ENCODE measurements at places on chromosomes 4 and X.

- DNase-seq: no peak
Measured at GRCh38 chr4:109029987-109030386, 267.1 kb upstream of the ETNPPL start.

GRCh38 chr4:25919676-25920075, 5.7 kb downstream of the SMIM20 start:
- no peak for DNase-seq

DNA sequence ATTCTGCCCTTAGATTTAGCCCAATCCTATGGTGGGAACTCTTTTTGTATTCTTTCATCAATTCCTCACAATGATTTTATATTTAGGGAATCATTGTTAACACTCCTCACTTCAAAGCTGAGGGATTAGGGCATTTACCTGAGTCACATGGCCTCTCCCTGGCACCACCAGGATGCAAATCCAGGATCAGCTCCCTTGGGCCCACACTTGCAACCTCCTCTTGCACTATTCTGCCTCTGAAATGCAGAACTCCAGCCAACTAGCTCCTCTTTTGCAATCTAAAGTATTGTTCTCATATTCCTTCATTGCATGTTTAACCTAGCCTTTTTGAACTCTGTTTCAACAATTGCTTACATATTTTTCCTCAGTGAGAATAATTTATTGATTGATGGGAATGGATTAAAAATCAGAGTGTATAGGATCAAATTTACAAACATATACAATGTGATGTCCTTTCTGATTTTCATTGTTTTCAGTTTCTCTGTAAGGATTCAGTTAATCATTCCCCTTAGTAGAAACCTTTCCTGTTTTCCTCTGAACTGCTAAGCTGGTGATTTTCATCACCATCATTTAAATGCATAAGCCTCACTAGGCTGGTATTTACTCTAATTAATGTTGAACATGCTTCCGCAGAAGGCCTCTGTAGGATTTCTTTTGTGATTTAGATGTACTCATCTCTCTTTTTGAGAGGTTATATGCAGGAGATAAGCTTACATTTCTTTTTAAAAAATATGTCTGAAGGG, 3.3 kb upstream of the RELL1 start:
- DNase-seq: no peak

DNA sequence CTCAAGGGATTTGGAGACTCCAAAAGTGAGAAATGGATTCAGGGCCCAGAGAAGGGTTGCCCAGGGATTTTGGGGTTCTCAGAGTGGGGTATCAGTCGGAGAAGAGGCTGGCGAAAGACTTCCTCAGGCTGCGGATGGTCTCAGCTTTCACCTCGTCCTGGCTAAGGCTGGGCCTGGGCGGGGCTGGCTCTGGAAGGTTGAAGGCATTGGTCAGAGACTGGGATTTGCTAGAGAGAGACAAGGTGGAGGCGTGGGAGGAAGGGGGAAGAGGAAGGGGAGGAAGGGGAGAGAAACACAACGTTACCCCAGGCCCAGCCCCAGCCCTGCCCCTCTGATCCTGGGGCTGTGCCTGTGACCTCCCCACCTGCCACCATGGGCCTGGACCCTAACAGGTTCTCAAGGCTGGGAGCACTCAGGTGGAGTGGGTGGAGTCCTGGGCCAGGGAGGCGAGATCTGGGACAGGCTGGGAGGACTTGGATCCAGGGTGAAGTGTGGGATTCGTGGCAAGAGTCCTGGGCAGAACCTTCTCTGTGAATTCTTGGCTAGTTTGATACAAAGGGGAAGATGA, 9.4 kb upstream of the TIMP1 start:
- no peak for DNase-seq

GRCh38 chr4:183220236-183220635, 99.8 kb downstream of the CLDN22 start:
- DNase-seq: no peak

All from HFFc6 (cell line).